A549 treated with DMSO at 1 μM for 4 hours (cell line): ENCODE measurements at places on chromosomes 12 and 14. TPM values are rescaled to one million over a fixed set of nuclear protein-coding genes. Genes with fewer than 3 reads are reported as not detected.

Gene IPO4
- total RNA-seq: 79.6 to 102 TPM (median 88.2 TPM) in 5 replicates

Gene HOXC6
- 4.5 to 5.5 TPM (median 5.0 TPM) in 5 replicates for total RNA-seq

Gene FGF23
- total RNA-seq: not detected in 5 replicates

Gene NOS1
- 0.34 to 0.72 TPM (median 0.64 TPM) in 5 replicates for total RNA-seq

Gene LMNTD1
- total RNA-seq: not detected in 5 replicates

Gene TAS2R14
- 0.27 to 0.94 TPM (median 0.63 TPM) in 5 replicates for total RNA-seq

Gene TPPP2
- total RNA-seq: not detected in 5 replicates

Gene ITGB7
- total RNA-seq: 0.26 to 0.47 TPM (median 0.31 TPM) in 5 replicates

Gene HHIPL1
- 0.11 to 0.28 TPM (median 0.17 TPM) in 5 replicates for total RNA-seq

Gene STXBP6
- 1.3 to 2.6 TPM (median 1.7 TPM) in 5 replicates for total RNA-seq

Gene ART4
- total RNA-seq: not detected in 5 replicates
